ENCODE measurements at places on chromosomes 3 and 15.

DNA sequence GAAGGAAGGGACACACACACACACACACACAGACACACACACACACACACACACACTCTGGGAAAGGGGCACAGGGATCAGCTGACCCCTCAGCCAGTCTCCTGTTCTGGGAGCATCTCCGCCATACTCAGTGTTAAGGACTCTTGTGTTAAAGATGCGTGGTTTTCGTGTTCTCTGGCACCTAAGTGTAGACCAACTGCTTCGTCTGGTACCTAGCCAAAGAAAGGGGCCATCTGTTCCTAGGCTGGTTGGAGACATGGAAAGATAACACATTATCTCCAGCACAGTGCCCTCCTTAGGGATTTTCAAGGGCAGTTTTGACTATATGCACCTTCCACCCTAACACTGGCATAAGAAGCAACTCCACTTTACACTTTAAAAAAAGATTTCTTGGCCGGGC, 65.1 kb downstream of the EPHB1 start:
- no peak for DNase-seq

DNA sequence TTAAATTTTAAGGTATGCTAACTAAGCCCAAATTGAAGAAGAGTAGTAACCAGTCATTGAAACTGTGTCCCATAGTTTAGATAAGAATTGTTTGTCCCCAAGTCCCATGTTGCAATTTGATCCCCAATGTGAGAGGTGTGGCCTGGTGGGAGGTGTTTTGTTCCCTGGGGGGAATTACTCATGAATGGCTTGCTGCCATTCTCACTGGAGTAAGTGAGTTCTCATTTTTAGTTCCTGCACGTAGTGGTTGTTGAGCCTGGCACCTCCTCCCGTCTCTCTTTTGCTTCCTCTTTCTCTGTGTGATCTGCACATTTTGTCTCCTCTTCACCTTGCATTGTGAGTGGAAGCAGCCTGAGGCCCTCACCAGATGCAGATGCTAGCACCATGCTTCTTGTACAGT, 1271.0 kb downstream of the NSUN3 start:
- peak; percentile 6 for DNase-seq

- peak; percentile 78 for DNase-seq
Observed at GRCh38 chr15:56468401-56468800, 3.5 kb upstream of the MNS1 start.

- no peak for DNase-seq
Observed at GRCh38 chr15:82275410-82275809, 12.8 kb downstream of the SAXO2 start.

GRCh38 chr15:72735111-72735510, 48.4 kb downstream of the ADPGK start:
- no peak for DNase-seq

DNA sequence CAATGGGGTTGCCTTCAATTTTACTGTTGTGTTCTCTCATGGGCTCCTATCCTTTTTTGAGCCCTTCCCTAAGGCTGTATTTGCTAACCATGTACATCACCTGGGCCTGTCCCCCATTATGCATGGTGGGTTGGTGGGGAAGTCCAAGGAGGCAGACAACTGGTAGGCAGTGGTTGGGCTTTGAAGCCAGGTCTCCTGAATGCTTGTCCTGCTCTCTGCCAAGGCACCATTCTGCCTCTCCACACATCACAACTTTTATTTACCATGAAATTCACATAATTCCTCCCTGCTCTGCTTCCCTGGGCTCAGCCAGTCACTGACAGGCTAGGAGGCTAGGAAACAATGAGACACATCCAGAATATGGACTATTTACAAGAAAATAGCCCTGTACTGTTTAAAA, 41.0 kb upstream of the COPB2 start:
- no peak for DNase-seq

DNA sequence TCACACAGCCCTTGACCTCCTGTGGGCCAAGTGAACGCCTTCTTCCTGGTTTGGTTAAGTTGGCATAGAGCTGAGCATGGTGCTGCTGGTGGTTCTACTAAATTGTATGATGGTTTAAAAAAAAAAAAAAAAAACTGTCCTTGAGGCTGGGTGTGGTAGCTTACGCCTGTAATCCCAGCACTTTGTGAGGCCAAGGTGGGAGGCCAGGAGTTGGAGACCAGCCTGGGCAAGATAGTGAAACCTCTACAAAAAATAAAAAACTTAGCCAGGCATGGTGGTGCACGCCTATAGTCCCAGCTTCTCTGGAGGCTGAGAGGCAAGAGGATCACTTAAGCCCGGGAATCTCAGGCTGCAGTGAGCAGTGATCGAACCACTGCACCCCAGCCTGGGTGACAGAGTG, 58.9 kb upstream of the FLNB start:
- DNase-seq = no peak

DNA sequence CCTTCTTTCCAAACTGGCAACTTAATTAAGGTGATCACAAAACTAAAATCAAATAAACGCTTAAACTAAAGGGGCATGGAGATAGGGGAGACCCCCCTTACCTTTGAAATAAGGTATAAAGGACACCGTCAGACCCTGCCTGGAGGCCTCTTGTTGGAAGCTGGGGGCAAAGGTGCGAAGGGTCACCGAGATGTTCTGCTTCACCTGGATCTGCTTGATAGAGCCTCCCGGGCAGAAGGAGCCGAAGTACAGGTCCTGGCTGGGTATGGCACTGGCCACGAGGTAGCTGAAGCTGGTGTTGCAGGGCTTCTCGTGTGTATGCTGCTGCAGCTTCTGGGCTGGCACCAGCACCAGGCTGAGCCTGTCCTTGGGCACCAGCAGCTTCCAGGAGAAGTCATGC, 53.0 kb downstream of the CDCP1 start:
- no peak for DNase-seq

DNA sequence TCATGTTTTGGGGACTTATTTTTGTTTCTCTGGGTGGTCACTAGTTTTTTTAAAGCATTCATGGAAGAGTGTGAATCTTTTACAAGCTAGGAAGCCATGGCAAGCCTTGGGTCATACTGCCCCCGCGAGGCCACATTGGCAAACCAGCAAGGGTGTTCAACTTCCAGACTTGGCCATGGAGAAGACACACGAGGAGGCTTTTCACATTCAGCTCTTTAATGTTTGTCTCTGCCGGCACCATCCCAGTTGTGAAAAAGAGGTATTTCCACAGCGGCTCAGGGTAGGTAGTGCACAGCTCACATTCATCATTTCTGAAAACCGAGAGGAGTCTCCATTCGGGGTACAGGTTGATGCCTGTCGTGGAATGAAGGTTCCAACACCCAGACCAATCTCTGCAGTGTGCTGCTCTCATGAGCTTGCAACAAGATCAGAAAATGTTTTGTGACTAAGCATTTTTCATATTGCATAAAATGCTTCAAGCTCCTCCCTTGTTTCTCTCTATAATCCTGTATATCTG, 7.7 kb downstream of the CCR5 start:
- DNase-seq = peak; percentile 56

GRCh38 chr15:48946074-48946839, 17.5 kb downstream of the SHC4 start:
- no peak for DNase-seq
